Endothelial cell (in vitro differentiated cells): ENCODE measurements at places on chromosomes 2 and 18. TPM values are rescaled to one million over a fixed set of nuclear protein-coding genes. Genes with fewer than 3 reads are reported as not detected.
A peak's percentile ranks its signal among the peaks of the same experiment; 100 is the strongest.

- DNase-seq, result no peak
These were observed 19.4 kb downstream of the ANTXR1 start for GRCh38 chr2:69032336-69032735.

DNA sequence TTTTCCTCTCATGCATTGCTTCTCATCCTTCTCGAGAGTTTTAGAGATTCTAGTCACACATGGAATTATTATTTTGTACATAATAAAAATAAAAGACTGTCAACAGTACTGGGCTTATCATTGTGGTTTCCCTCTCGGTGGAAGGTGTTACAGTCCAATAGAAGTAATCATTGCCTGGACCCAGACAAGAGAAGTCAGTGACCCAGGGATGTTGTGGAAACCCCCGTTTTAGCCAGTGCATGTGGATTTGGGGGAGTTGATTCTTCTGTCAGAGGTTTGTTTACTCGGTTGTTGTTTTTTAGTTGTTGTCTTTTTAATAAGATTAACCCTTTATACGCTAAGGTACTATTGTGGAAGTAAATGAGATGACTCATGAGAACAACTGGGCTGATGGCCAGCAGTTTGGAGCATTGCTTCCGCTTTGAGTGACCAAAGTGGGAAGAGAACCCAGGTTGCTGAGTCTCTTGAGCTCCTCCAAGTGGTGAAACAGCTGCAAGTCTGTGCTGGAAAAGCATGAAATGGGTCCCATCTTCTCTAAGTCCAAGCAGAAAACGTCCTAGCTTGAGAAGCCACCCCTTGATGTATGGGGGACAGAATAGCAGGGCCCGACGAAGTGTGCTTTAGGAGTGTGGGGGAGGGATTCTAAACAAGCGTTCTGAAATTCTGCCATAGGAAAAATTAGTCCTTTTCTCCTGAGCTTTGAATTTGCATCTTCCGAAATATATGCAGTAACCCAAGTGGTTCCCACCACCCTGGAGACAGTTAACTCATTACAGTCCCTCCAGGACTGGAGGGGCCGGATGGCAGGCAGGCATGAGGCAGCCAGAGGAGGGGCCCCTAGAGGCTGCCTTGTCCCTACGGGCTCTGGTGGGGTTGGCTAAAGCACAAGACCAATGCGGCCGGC, 61.8 kb upstream of the GPR45 start:
- peak; percentile 19 for DNase-seq

DNA sequence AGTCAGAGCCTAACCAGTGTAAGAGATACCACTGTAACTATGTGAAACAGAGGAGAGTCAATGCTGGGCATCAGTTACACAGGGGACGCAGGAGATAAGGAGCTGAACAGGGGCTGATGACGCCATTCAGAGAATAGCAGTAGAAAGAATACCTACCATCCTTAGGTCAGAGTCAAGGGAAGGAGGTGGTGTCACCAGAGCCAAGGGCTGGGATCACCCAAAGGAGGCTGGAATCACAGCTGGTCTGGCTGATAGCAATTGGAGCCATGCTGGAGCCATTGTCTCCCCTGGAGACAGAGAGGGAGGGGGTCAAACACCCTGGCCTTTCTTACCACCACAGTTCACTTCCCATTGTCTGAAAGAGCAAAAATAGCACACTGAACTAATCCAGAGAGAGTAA, 37.3 kb upstream of the C18orf32 start:
- DNase-seq, result peak; percentile 11

CFC1 gene
- 1.2 TPM for total RNA-seq

TYMS gene
- total RNA-seq, result 61.7 TPM
